Globus pallidus (tissue), 1 donor: ENCODE measurements at places on chromosomes 5 and 9.

GRCh38 chr5:158756871-158757270 lies 342.8 kb downstream of the EBF1 start:
- no peak for DNase-seq

DNA sequence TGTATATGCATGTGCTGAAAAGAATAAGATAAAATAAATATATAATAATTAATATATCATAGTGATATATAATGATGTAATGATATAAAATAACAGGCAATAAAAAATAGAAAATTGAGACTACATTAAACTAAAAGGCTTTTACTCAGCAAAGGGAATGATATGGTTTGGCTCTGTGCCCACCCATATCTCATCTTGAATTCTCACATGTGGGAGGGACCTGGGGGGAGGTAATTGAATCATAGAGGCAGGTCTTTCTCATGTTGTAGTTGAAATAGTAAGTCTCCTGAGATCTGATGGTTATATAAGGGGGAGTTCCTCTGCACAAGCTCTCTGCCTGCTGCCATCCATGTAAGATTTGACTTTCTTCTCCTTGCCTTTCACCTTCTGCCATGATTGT lies 1550.9 kb upstream of the CDH6 start:
- no peak for DNase-seq

- no peak for DNase-seq
Measured at GRCh38 chr5:132420706-132421272, 51.3 kb downstream of the SLC22A5 start.

DNA sequence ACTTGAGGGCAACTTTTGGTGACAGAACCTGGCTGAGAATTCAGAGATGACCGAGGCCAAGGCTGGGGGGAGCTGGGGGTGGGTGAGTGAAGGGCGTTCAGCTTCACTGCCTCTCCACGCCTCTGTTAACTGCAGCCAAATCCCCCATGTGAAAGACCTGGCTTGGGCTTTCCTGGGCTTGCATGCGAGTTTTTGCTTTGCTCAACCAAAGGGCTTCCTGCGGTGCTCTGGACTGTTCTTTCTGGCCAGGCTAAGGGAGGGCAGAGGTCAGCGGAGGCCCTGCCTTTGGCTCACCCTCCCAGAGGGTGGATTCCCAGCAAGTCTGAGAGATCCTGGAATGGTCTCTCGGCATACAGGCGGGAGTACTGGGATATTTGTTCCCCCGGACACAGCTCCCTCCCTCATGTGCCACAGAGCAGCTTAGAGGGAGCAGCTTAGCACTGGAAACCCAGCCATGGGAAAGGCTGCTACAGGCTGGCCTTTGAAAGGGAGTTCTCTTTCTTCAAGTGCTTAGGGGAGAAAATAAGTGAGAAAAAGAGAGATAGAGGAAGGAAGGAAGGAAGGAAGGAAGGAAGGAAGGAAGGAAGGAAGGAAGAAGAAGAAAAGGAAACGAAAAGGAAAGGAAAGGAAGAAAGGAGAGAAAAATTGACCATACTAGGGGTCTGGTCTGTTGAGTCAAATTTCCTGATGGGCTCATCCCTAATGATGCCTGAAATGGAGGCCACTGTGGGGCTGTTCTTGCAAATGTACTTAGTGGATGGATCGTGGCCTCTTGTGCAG lies 158.8 kb downstream of the FGF18 start:
- no peak for DNase-seq

- DNase-seq = no peak
Measured at GRCh38 chr9:15136646-15137045, 170.4 kb downstream of the TTC39B start.

GRCh38 chr5:149271716-149272563 lies at the start of gene AFAP1L1:
AFAP1L1 (plus strand) TSS chr5:149271859; CDS start chr5:149271969, 110 bp downstream.
- peak; percentile 40 for DNase-seq

DNA sequence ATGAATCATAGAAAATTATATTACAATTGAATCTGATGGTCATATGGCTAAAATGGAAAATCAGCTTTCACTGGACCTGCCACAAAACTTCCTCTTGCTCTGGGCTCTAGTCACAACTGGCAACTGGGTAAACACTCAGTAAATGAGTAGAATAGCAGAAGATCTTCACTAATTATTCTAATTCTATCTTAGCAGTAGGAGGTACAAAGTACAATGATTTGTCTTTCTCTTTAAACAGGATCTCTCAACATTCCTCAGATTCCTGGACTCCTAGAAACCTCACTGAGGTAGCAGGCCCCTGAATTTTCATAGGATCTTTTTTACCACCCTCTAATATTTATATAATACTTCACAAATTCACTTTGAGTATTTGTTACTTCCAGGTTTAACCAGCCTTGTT lies 239.9 kb upstream of the SMARCA2 start:
- no peak for DNase-seq

DNA sequence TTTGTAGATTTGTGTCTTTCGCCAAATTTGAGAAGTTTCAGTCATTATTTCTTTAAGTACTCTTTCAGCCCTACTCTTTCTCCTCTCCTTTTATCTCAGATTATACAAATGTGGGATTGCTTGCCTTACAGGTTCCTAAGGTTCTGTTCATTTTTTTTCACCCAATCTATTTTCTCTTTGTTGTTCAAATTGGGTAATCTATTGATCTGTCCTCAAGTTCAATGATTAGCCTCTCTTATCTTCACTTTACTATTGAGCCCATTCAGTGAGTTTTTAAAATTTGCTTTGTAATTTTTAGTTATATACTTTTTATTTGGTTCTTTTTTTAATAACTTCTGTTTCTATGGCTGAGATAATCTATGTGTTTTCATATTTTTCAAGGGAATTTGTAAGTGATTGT lies 282.1 kb downstream of the FER start:
- DNase-seq = no peak

GRCh38 chr9:38172586-38172985 lies 103.6 kb upstream of the SHB start:
- DNase-seq = no peak

- no peak for DNase-seq
Measured at GRCh38 chr5:143037071-143037470, 266.9 kb downstream of the ARHGAP26 start.

- no peak for DNase-seq
Measured at GRCh38 chr9:26775391-26775790, 117.2 kb downstream of the CAAP1 start.

DNA sequence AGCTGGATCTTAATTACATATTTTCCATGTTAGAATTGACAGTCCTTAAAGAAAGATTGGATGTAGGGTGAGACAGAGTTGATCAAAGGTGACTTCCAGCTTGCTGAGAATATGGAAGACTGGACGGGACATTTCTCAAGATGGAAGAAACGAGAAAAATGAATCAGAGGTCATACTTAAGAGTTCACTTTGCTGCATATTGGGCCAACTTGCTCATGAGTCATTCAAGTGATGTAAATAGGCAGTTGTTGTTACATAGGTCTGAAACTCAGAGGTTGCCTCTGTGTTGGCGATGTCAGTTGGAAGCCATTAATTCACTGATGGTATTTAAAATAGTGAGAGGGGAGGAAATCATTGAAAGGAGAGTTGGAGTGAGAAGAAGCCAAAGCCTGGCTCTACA lies 132.8 kb downstream of the CD180 start:
- no peak for DNase-seq

DNA sequence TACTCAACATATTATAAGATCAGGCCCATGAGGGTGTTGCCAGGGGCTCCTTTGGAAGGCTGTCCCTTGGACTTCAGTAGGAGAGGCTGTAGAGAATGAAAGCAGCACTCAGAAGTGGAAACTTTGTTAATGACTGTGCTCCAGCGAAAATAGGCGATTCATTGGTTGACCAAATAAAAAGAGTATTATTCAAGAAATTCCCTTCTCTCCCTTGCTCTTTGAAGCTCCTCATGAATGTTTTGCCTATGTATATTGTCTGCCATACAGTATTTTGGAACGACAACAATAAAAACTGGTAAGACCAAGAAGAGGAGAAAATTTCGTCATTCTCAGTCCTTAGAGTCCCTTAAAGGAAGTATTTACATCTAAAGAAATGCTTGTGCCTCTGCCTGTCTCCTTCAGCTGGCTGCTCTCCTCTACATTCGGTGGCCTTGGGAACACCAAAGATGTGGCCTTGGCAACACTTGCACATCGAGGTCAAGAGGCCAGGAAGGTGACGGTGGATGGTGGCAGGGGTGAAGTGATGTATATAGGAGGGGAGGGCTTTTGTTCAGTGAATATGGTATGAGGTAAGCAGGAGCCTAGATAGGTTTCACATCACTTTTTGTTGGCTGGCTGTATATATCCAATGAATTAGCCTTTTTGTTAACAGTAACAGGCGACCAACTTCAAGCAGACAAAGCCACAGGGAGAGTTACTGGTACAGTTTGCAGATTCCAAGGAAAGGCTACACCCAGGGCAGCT lies 95.0 kb upstream of the ACTBL2 start:
- no peak for DNase-seq

DNA sequence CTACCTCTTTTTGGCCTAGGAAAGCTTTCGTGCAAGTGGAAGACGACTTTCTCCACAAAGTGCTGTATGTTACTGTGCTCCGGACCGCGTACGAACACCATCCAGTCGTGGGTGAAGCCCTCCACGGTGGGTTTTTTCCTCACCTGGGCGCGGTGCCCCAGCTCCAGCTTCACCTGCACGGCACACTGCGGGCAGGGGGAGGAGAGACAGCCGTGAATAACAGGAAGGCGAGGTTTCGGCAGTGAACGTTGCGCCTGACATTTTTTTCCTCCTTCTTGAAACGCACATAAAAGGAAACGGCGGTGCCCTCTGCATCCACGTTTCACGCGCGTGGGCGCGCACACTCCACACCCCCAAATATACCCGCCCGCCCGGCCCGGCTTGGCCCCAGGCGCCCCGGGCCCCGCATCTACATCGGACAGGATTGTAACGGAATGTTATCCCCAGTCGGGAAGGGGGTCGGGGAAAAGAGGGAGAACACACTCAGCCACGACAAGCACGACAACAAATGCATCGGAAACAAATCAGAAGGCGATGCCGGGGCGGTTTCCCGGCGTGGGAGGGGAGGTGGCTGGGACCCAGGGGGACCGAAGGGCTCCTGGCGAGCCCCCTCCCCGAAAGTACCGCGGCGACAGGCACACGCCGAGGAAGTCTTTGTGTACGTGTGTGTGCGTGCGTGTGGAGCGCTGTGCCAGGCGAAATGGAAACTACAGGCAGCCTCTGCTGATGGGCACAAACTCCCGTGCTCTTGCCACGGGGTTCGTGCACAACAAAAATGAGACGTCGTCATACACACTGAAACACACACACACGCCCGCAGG lies 1.4 kb downstream of the MLLT3 start:
- DNase-seq = peak; percentile 54

DNA sequence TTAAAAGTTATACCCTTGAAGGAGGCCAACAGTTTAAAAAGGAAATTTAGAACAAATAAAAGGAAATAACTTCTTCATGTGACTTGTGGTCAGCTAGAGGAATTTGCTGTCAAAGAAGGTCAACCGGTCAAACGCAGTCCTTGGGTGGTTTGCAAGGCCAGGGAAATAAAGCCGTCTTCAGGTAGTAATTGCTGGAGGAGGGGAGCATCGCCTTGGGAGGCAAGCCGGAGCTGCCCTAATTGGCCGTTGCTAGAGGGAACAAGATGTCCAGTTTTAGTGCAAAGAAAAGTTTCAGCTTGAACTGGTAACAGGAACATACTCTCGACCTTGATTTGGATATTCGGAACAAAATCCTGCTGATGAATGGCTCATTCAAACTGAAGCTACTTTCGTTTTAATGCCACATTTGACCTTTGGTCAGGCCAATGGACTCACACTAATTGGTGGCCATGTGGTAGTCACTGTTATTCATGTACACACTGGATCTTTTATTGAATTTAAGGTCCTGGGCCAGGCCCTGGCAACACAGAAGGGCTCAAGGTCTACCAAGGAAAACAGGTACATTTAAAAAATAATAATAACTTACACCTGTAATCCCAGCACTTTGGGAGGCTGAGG lies 47.0 kb upstream of the MYO10 start:
- DNase-seq = no peak

DNA sequence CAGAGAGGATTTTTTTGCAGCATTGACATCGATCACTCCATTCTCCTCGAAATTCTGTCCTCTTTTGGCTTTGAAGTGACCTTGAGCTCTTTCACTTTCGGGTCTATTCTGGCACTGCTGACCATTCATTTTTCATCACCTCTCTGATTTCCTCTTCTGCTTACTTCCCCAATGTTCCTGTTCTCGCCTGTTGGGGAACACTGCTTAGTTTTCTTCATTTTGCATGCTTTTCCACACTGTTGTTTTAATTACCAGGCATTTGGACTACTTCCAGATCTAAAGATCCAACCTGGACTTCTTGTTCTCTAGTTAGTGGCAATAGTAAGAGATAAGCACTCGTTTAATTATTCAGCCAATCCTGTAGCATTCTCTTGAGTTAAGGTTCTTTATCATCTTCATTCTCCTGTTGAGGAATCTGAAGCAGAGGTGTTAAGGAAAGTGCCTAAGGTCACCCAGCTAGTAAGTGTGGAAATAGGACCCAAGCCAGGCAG lies 53.4 kb downstream of the MAN2A1 start:
- DNase-seq = no peak

- no peak for DNase-seq
Measured at GRCh38 chr9:15299374-15299939, 7.6 kb downstream of the TTC39B start.

DNA sequence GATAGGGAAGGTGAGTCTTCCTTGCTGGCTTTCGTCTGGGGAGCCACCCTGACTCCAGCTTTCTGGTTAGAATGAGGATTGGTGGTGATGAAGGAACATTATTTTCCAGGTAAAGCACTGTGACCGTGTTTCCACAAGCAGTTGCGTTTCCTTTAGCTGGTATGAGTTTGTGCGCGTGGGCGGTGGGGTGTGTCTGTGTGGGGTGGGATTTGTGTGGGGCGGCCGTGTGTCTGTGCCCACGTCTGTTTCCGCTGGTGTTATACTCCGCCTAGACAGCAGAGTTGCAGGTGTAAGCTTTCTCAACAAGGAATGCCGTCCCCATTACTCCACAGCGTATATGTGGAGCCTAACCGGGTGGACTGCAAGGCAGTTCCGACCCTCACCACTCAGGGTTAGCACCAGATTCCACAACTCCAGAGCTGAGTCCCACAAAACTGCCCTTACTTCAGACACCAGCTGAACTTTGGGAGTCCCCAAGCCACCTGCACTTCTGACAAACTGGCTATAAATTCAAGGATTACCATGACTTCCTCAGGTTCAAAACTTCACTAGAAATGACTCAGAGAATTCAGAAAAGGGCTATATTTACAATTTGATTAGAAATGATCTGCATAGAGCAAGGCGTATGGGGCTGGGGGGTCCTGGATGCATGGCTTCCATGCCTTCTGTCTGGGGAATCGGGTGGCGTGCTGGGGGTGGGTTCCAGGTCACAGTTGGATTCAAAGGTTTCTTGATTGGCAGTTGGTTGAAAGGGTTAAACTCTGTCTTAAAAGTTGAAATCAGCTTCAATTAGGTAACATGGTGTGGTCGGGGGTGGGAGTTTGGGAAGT lies 29.8 kb downstream of the PROP1 start:
- no peak for DNase-seq

DNA sequence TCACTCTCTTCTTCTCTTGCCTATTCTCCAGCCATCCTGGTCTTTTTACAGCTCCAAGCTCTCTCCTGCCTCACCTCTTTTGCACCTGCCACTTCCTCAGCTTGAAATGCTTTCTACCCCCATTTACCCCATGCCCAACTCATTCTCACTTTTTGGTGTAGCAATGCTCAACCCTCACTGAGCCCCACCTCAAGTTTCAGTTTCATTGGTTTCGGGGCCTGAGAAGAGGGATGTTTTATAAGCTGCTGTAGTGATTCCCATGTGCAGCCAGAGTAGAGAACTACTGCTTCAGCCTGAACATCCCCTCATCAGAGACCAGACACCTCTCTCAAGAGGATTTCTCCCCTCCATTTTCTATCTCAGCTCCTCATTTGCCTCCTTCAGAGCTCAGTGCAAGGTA lies 45.2 kb upstream of the FYB1 start:
- no peak for DNase-seq

GRCh38 chr5:105392710-105393149 lies 1830.1 kb upstream of the NUDT12 start:
- no peak for DNase-seq
